WERI-Rb-1 (cell line): ENCODE measurements at places on chromosomes 2 and 18.
A peak's percentile ranks its signal among the peaks of the same experiment; 100 is the strongest.

DNA sequence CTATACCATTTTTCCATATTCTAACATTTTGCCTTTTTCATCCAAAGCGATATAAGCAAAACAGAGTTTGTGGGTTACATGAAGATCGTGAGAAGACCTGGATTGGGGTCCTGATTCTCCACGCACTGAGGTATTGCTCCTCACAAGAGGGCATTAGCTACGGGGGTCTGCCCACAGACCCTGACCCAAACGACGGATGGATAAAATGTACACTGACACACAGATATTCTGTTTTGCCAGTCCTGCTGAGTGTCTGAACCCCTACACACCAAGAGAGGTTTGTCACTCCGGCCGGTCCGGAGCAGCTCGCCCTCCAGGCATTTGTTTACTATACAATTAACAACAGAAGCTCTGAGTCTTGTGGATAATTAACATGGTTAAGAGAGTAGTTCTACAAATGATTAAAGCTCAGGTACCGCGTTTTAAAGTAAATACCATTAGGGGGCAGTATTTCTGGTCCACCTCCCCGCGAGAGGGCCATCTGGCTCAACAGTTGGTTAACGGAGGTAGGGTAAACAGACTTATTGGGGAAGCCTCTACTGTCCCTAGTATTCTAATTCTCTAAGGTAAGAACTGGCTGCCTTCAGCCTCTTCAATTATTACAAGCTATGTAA lies 28.4 kb downstream of the SCYGR8 start:
- DNase-seq = peak; percentile 16

DNA sequence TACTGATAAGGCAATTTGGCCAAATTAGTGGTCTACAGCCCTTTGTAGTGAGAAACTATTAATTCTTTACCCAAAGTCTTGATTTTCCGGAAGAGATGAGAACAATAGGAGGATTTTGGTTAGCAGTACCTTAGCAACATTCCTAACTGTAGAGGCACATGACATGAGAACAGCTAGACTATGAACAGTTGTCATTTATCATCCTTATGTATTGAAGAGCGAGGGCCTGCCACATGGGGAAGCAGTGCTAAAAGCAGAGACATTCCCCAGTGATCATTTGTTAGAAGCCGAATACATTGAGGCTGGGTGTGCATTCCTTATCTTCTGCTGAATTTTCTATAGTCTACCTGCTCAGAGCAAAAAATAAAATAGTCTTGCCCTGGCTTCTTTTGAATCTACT lies 65.2 kb downstream of the RBBP8 start:
- DNase-seq = no peak

GRCh38 chr18:47510831-47511230 lies 259.4 kb upstream of the SKOR2 start:
- no peak for DNase-seq

DNA sequence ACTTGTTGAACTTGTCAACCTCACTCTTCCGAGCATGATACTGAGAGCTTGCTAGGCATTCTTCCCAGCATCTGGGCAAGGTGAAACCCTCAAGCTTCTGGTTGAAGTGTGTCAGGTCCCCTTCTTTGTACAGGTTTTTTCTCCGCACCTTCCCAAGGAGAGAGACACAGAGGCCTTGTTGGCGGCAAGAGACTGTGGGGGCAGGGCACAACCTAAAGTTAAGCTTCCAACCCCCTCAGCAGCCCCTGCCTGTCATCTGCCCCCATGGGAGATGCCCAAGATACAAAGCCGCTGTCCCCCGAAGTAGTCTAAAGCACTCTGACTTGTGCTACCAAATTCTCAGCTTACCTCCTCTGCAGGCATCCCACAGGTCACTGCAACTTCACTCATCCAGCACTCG lies 64.9 kb downstream of the XDH start:
- no peak for DNase-seq

DNA sequence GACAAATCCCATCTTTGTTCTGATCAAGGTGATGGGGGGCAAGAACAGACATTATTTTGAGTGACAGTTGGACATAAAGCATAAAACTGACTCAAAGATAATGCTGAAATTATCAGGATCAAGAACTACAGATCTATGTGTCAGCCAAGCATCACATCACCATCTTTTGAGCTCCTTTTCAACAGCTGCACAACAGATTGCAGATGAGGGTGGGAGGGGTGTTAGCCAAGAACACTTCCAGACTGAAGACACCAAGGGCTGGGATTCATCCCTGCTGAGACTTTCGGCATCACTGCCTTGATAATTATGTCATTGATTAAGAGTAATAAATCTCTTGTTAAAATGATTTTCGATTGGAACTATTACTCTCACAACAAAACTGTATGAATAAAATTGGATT lies 191.5 kb upstream of the NETO1 start:
- no peak for DNase-seq

GRCh38 chr18:65761636-65762295 lies 11.0 kb downstream of the CDH7 start:
- no peak for DNase-seq

- DNase-seq = no peak
These were observed 360.5 kb upstream of the PIK3C3 start for GRCh38 chr18:41594582-41594981.

- DNase-seq = no peak
These were observed 18.7 kb downstream of the CLK1 start for GRCh38 chr2:200845669-200846325.

DNA sequence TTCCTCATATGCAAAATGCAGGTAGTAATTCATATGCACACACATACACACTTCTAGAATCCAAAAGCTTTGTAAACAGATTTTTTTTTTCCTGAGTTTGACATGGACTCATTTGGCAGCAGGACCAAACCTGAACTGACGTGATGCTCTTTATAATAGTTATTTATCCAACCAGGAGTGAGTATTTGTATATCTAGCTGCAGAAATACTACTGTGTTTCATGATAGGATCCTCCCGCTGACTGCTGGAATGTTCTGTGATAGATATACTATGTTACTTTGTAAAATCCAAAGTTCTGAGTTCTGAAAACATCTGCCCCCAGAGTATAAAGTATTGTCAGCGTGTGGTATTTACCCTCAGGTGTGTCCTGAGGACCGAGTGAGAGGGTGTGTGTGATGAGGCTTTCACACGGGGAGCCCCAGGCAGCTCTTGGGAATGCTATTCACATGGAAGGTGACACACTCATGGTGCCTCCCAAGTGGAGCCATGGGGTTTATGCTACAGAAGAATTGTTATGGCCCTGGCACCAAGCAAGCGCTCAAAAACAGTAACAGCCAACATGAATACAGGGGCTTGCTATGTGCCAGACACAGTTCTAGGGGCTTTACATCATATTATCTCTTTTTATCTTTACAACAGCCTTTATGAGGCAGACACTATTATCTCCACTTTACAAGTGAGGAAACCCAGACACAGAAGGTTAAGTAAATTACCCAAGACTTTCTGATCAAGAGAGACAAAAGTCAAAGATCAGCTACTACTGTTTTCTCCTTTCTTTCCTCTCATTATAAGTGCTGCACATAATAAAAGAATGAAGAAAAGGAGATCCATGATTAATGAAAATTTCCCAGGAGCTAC lies 16.7 kb upstream of the TXNDC2 start:
- DNase-seq = no peak

GRCh38 chr2:236366397-236366796 lies 102.2 kb upstream of the ASB18 start:
- DNase-seq = no peak

DNA sequence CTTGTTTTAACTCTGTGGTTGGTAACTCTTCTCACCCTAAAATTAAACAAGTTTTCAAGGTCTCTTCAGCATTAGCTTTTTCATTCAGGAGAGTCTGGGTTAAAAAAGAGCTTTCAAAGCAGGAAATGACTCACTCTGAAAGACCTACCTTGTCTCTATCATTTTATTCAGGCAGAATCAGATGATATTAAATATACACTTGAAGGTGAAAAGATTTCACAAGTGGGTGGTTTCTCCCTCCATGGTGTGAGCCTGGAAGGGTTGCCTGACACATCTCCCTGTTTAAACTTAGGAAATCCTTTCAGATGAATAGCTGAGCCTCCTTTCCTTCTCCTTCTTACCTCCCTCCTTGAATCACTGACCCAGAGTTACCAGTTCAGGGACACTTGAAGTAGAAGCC lies 1402.0 kb upstream of the PIK3C3 start:
- DNase-seq = no peak

DNA sequence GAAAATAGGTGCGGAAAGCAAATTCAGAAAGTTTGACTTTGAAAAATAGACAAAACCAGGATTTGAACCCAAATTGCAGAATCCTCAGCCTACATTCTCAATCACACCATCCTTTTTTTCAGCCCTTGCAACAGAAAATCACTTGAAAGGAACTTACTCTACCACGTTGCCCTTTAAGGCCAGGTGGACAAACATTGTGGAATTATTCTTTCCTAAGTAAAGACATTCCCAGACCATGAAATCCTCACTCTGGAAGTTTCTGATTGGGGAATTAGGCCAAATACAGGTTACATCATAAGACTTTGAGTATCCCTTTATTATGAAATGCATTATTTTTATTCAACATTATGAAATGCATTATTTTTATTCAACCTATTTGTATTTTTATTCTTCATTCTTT lies 259.4 kb downstream of the RAD51AP2 start:
- no peak for DNase-seq

DNA sequence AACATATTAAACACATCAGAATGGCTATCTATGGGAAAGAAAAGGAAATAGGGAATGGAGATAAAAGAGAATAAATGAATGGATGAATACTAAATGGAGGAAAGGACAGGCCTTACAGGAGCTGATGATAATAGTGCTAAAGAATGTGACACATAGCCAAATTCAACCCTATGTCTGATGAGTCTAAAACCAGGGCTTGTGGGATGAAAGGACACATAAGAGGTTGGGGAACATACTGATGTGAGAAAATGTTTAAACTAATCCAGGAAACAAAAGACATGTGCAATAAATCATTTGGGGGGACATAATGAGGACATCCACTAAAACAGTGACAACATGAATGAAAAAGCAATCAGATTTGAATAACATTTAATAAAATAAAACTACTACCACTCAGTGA lies 120.0 kb downstream of the DYM start:
- DNase-seq = no peak

- DNase-seq = no peak
These were observed 281.1 kb upstream of the RAB12 start for GRCh38 chr18:8328126-8328525.

GRCh38 chr2:133063775-133064174 lies 393.8 kb upstream of the LYPD1 start:
- no peak for DNase-seq

- no peak for DNase-seq
These were observed 24.5 kb downstream of the DYNC2LI1 start for GRCh38 chr2:43798300-43798699.

GRCh38 chr2:98477036-98477435 lies 32.4 kb downstream of the INPP4A start:
- no peak for DNase-seq

DNA sequence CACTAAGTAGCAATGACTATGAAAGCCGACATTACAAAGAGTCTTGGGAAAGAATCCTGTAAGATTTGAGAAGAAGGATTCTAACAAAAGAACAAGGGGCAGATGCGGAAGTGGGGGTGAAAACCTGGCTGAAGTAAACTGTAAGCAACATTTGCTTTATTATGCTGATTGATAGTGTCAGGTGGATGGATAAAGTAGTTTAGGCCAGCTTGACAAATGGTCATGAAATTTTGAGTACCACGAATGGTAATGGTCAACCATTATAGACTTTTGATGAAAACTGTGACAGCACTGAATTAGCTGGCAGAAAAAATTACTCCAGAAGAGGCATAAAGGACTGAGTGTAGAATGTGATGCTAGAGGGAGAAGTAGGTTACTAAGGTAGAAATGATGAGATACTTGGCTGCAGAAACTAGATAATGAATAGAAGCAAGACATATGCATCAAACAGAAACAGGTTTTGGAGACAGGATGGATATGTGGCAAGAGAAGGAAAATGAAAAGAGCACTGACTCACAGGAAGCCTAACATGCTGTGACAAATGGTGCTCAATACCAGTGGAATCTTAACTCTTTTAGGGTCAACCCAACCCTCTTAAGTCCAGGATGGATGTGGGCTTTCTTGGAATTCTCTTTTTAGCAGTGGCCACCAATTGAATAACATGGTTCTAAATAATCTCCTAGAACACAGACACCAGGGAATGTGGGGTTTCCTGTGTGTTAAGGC lies 6.8 kb downstream of the THUMPD2 start:
- no peak for DNase-seq

DNA sequence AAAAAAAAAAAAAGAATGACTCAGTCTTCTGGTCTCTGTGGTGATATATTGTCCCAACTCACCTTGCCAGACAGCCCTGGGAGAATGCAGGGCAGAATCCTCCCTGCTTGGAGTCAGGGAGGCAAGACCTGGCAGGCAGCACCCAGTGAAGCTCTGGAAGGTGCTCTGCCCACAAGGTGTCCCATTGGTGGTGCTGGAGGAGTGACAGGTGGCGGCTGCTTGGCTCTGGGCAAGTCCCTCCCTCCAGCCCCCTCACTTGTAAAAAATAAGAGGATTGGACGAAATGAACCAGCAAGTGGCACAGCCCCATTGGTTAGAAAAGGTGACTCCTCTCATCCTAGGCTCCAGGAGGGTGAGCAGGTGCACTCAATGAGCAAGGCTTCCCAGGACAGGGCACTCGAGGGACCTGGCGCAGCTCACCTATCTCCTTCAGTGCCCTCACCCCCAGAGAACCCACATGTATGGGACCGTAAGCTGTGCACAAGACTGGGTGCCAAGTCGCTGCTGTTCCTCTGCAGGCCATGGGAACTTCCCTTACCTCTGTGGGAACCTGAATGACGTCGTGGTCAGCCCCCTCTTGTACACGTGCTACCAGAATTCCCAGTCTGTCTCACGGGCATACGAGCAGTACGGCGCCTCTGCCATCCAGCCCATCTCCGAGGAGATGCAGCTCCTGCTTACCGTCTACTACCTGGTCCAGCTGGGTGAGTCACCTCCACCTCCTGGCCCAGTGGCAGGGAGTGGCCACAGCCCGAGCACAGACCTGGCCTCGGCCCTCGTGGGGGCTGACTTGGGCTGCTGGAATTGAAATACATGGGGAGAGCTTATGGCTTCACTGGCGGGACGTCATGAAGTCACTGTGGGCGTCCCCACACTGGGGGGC lies 54.6 kb downstream of the GREB1 start:
- DNase-seq = peak; percentile 70

DNA sequence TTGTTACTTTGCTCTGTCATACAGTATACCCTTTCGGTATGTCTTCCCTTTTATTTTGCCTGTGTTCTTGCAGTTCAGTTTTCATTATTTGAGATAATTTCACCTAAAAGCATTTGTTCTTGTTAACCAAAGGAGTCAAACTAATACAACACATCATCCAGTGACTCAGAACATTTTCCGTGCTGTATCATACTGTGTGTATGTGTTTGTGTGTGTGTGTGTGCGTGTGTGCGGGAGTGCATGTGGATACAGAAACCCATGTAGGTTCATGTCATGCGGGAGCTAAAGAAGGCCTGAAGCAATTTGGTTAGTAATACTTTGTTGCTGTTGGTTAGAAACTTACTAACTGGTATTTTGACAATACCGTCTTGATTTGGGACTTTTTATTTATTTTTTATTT lies 60.0 kb downstream of the CEP192 start:
- DNase-seq = no peak
